T-helper 22 cell (primary cell): ENCODE measurements at places on chromosomes 3 and 15.
A peak's percentile ranks its signal among the peaks of the same experiment; 100 is the strongest.

GRCh38 chr3:172651936-172652625 lies 58.8 kb downstream of the NCEH1 start:
- DNase-seq: no peak

GRCh38 chr15:99487337-99487730 lies 78.5 kb upstream of the MEF2A start:
- no peak for DNase-seq

GRCh38 chr3:114861666-114862065 lies 285.4 kb downstream of the ZBTB20 start:
- no peak for DNase-seq

GRCh38 chr3:86451749-86452148 lies 539.2 kb downstream of the VGLL3 start:
- DNase-seq: no peak

GRCh38 chr15:91129436-91129835 lies 29.4 kb downstream of the SV2B start:
- DNase-seq: no peak

GRCh38 chr15:91950631-91951329 lies 97.3 kb downstream of the SLCO3A1 start:
- DNase-seq: no peak

- DNase-seq: no peak
Observed at GRCh38 chr3:158847885-158848284, 46.0 kb downstream of the MFSD1 start.

DNA sequence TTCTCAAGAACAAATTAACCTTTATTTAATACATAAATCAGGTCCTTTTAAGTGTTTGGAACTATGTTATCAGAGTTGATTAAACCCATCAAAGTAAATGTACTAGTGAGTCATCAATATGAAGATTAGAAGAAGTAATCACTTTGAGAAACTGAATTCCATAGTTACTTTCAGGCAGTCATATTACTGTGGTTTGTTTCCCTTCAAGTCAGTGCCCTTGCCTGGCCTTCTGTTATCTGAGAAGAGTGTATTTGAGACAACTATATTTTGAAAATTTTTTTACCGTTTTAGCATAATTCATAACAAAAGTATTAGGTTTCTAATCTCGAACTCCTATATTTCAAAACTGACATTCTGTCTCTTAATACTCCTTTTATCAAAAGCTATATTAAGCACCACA lies 73.6 kb downstream of the GMPS start:
- no peak for DNase-seq

- peak; percentile 53 for DNase-seq
Observed at GRCh38 chr15:81001152-81002008, 657 bp downstream of the TLNRD1 start.

- DNase-seq: no peak
Observed at GRCh38 chr3:50585919-50586762, 16.8 kb downstream of the HEMK1 start.

DNA sequence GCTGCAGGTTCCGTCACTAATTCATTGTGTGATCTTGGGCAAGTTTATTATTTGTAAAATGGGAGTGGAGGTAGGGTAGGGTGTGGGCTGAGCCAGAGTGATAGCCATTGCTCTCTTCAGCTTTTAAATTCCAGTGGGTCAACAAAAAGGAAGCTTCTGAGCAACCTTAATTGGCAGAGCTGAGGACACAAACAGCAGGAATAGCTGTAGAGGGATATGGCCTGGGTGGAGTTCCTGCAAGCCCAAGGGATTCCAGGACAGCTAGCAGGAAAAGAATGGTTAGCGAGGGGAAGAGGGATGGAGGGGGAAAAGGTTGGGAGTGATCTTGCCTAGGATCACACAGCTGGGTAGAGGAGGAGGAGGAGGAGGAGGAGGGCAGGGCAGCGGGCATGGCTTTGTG lies 11.4 kb downstream of the CCK start:
- no peak for DNase-seq

GRCh38 chr15:92667287-92667904 lies 11.8 kb upstream of the FAM174B start:
- no peak for DNase-seq

DNA sequence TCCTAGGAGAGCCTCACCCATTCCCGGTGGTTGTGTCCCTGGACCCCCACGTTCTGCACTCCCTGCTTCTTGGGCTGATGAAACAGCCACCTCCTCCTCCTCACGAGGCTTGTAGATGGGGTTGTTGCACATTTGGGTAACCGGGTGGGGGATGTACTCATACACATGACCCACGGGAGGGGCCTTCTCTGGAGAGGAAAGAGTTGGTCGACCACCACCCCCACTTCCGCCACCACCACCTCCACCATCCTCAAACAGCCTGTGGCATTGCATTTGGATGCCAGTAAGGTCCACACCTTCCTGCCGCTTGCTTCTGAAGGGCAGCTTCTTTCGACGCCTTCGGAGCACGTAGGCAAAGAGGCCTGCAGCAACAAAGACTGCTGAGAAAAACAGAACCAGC lies 7.7 kb downstream of the SLITRK3 start:
- DNase-seq: no peak

GRCh38 chr3:48194446-48195071 lies 6.3 kb upstream of the CDC25A start:
- no peak for DNase-seq

GRCh38 chr3:31754575-31755278 lies 222.0 kb downstream of the STT3B start:
- no peak for DNase-seq

GRCh38 chr3:55624238-55624637 lies 137.1 kb upstream of the WNT5A start:
- DNase-seq: no peak

GRCh38 chr3:68876112-68876713 lies 56.1 kb downstream of the TAFA4 start:
- no peak for DNase-seq

- DNase-seq: no peak
Observed at GRCh38 chr3:72262736-72263135, 477.8 kb upstream of the PROK2 start.

GRCh38 chr15:80801891-80802680 lies 22.9 kb downstream of the CEMIP start:
- DNase-seq: no peak

DNA sequence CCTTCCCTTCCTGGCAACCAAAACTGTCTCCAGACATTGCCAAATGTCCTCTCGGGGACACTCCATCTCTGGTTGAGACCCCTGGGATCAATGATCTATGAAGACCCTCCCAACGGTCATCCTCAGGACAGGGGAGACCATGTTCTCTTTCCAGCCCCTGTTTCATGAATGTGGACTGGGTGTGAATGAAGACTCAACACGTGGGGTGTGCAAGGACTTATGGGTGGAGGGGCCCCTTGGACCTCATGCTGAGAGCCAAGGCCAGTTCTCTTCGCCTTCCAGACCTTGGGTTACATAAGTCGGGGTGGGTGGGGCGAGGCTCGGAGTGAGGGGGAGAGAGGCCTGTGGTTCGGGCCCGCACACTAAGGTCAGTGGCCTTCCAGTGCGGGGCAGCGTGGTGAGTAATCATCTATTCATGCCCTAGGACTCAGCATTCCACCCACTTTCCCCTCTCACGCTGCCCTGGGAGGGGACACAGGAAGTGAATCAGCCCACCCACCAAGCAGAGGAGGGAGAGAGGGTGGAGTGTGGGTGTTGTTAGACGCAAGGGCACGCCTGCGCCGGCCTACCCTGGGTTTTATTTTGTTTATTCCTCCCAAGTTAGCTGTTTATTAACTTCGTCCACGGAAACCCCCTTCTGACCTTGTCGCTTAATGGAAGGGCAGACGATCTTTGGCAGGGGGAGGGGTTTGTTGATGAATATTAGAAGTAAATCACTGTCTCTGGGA lies 6.7 kb downstream of the PAQR5 start:
- no peak for DNase-seq

DNA sequence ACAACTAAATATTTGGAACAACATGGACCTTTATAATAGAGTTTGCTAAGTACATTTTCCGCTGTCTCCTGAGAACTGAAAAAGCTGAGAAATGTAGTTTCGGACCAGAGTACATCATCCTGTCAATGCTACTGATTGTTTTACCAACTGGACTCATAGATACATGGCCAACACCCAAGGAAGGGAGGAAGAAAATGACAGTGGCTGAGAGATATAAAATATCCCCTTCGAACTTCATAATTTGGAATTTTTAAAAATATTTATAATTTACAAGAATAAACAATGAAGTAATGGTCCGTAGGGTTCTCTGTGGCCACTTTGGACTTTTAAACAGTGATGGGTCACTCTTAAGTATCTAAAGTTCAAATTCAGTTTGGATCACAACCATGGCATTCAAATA lies 1042.7 kb downstream of the MCTP2 start:
- DNase-seq: no peak

DNA sequence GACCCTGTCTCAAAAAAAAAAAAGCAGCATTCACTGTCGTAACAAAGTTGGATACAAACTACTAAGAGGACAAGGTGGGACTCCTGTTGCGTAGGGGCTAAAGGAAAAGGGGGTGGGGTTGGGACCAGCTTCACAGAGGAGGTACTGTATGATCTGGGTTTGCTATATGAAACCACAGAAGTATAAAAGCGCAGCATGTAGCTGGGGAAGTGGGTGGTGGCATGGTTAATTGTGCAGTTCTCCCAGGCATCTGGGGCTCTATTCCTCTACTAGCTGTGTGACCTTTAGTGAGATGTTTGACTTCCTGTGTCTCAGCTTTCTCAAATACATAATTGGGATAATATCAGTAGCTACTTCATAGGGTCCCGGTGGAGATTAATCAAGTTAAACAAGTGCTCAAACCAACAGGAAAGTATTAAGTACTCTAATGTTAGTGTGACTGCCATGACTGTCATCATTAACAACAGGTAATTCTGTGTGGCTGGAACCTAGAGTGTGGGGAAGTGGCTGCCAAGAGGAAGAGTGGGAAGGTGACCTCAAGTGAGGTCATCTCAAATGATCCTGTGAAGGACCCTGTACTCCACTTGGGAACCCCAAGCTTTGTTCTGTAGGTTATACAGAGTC lies 11.5 kb downstream of the PARP16 start:
- no peak for DNase-seq

GRCh38 chr3:114627770-114628169 lies 333.9 kb downstream of the TIGIT start:
- DNase-seq: no peak

DNA sequence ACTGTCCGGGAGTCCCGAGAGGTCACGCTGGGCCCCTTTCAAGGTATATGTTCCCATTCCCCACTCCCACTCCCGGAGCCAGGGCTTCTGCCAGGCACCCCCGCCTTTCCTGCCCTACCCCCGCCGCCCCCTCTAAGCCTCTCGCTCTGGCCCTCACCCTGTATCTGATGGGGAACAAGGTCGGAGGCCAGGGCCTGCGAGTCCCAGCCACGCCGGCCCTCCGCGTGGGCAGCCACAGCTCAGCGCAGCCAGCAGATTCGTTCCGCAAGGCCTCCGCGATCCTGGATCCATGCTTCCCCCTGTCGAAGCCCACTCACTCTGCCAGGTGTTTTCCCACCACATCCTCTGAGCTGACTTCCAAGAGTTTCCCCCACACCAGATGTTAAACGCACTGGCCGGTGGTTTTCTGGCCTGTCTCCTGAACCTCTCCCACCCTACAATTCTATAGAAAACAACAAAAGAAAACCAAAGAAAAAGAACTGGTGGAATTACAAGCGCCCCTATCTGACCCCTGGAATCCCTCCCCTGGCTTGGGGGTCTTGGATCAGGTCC lies 303.7 kb downstream of the NTRK3 start:
- no peak for DNase-seq

- DNase-seq: no peak
Observed at GRCh38 chr3:187746442-187747281, 1.4 kb upstream of the BCL6 start.

- no peak for DNase-seq
Observed at GRCh38 chr3:177451864-177452830, 254.9 kb upstream of the TBL1XR1 start.

DNA sequence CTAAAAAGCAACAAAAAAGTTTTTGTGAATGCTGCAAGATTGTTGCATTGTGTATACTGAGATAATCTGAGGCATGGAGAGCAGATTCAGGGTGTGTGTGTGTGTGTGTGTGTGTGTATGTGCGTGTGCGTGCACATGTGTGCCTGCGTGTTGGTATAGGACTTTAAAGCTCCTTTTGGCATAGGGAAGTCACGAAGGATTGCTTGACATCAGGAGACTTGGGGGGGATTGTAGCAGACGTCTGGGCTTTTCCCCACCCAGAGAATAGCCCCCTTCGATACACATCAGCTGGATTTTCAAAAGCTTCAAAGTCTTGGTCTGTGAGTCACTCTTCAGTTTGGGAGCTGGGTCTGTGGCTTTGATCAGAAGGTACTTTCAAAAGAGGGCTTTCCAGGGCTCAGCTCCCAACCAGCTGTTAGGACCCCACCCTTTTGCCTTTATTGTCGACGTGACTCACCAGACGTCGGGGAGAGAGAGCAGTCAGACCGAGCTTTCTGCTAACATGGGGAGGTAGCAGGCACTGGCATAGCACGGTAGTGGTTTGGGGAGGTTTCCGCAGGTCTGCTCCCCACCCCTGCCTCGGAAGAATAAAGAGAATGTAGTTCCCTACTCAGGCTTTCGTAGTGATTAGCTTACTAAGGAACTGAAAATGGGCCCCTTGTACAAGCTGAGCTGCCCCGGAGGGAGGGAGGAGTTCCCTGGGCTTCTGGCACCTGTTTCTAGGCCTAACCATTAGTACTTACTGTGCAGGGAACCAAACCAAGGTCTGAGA lies 4.7 kb downstream of the BHLHE40 start:
- DNase-seq: peak; percentile 90
